ENCODE measurements at places on chromosomes 12 and 14. TPM values are rescaled to one million over a fixed set of nuclear protein-coding genes. Genes with fewer than 3 reads are reported as not detected.

DNA sequence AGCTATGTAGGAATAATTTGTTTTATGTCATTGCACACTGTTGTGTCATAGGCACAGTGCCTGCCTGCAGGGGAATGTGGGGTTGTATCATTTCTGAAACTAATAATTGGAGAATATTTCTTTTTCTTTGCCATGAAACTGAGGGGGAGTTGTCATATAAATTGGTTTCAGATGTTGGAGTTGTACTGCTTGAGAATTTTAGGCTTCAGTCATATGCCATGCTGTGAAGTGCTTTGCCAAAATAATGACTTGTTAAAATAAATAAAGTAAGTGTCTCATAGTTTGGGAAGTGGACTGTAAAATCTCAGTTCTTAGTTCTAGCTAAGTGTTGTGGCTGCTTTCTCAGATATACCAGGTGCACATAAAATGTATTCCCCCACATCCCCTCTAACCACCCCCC is 116.8 kb downstream of the DAAM1 start:
- H3K4me1 ChIP-seq: peaks cover 73% of the 10 kb centered on the region
- H3K27me3 ChIP-seq: no peaks in the 10 kb centered on the region
- no peaks in the 10 kb centered on the region for H3K36me3 ChIP-seq
- peak overlapping the region; percentile 35 for H3K27ac ChIP-seq

The PHLDA1 gene
- 27.3 TPM for total RNA-seq

The GPD1 gene
- total RNA-seq: 5.0 TPM

GRCh38 chr12:74021937-74022336 is 515.7 kb upstream of the ATXN7L3B start:
- H3K36me3 ChIP-seq: no peaks in the 10 kb centered on the region
- H3K4me3 ChIP-seq: no peak overlapping the region

The KCNJ8 gene
- total RNA-seq: 8.1 TPM

The CALCOCO1 gene
- total RNA-seq: 336 TPM

The IL26 gene
- total RNA-seq: not detected

The NAB2 gene
- 39.3 TPM for total RNA-seq
